ENCODE measurements at places on chromosomes 1 and 21.

DNA sequence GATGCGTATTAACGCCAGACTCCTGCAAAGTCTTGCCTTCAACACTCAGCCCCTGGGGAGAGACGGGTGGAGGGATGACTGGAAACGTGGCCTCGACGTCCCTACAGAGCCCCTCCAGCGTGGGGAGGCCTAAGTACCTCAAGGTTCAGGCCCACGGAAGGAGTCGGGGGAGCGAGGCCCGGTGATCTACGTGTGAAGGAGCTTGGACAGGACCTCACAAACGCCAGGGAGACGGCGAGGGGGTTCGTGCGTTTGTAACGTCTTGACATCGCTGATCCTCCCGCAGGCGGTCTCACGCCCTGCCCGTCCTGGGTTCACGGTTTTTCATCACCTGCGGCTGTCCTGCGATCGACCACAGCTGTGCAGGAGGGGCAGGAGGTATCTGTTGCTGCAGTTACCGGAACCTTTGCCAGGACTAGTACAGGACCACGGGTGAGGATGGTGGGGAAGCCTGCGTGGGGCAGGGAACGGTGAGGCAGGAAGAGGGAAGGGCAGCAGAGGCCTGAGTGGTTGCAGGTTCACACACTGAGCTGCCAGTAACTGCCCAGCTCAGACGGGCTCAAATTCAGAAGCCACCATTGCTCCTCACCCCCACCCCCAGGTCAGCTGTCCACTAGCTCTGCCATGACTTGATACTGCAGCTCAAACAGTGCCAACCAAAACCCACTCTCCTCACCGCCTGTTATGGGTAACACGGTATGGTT lies 889 bp upstream of the CCNL2 start:
- no peak for DNase-seq

DNA sequence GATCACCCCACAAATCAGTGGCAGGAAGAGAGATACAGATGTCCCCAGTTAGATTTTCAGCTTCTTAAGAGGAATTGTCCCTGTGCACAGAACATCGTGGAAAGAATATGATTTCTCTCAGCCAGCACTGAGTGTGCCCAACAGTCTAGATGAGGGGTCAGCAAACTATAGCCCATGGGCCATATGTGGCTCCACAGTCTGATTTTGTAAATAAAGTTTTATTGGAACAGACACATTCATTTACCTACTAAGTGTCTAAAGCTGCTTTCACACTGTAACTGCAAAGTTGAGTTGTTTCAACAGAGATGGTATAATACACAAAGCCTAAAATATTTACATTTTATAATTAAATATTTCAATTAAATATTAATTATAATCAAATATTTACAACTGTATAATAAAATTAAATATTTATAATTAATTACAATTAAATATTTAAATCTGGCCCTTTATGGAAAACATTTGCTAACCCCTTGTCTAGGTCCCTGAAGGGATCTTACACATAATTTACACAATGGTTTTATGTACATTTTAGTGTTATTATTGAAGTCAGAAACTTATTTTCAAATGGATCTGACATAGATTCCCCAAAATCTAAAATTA lies 407.6 kb downstream of the PTPRU start:
- DNase-seq = no peak

DNA sequence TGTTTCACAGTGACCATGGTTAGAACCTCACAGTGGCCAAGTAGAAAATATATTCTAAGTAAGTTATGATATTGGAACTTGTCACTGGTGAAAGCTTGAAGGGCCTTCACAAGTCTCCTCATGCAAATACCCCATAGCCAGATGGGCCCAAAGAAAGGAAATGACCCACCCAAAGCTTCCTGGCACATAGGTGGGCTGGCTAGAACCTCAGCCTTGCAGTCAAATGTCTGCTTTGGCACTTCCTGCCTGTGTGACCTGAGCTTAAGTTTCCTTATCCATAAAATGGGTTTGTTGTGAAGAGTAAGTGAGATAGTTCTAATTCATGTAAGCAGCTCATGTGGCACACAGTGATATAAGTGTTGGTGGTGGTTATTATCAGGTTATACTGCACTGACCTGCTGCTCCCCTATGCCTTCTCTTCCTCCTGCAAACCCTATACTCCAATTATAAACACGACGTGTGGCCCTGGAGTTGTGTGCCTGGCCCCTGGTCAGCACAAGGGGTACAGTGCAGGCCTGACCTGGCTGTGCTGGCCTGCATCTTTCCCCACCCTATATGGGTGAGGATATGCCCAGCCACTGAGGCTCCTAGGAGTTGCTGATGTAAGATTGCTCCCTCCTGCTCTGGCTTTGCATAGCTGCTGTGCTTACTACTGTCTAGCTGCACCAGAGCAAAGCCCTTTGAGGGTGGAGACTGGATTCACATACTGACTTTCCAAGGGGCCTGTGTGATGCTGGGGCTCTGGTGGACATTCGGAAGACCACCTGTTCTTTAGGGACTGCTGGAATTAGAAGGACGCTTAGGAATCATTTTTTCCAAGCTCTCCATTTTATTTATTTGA lies 4.7 kb upstream of the SLFNL1 start:
- no peak for DNase-seq

DNA sequence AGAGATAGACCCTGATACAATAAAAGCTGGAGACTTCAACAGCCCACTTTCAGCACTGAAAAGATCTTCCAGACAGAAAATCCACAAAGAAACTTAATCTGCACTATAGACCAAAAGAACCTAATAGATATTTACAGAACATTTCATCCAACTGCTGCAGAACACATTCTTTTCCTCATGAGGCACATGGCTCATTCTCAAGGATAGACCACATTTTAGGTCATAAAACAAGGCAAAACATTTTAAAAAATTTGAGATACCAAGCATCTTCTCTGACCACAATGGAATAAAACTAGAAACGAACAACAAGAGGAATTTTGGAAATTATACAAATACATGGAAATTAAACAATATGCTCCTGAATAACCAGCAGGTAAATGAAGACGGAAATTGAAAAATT lies 15.0 kb upstream of the IL20 start:
- no peak for DNase-seq

GRCh38 chr1:44792736-44793502 lies 4.9 kb upstream of the BEST4 start:
- no peak for DNase-seq

DNA sequence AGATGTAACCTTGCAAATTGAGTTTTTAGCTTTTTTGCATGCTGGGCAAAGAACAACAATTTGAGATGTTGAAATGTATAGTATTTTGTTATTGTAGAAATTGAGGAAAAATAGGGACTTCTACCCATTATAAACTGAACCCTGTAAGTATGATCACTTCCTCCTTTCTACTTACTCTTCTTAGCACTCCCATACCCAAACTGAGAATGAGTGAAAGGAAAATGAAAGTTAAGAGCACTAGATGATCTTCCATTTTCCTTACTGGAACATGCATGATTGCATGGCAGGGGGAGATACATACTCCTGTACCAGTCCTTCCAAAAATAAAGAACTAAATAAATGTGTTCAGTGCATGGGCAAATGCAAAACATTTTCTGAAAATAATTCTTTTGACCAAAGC lies 107.4 kb upstream of the KIAA1614 start:
- no peak for DNase-seq

- no peak for DNase-seq
Measured at GRCh38 chr1:207711285-207711684, 40.6 kb upstream of the CD46 start.

GRCh38 chr1:32896451-32896850 lies 4.7 kb downstream of the TMEM54 start:
- DNase-seq = no peak

- DNase-seq = peak; percentile 64
Measured at GRCh38 chr1:114979278-114979891, 50.2 kb upstream of the TSHB start.
